ENCODE measurements at places on chromosomes 6 and 20.

GRCh38 chr20:16273812-16274555 lies 299.3 kb downstream of the KIF16B start:
- DNase-seq: no peak

- no peak for DNase-seq
These were observed 46.0 kb upstream of the DACT2 start for GRCh38 chr6:168365422-168366165.

- no peak for DNase-seq
These were observed 25.4 kb downstream of the ZFP64 start for GRCh38 chr20:52166150-52166549.

DNA sequence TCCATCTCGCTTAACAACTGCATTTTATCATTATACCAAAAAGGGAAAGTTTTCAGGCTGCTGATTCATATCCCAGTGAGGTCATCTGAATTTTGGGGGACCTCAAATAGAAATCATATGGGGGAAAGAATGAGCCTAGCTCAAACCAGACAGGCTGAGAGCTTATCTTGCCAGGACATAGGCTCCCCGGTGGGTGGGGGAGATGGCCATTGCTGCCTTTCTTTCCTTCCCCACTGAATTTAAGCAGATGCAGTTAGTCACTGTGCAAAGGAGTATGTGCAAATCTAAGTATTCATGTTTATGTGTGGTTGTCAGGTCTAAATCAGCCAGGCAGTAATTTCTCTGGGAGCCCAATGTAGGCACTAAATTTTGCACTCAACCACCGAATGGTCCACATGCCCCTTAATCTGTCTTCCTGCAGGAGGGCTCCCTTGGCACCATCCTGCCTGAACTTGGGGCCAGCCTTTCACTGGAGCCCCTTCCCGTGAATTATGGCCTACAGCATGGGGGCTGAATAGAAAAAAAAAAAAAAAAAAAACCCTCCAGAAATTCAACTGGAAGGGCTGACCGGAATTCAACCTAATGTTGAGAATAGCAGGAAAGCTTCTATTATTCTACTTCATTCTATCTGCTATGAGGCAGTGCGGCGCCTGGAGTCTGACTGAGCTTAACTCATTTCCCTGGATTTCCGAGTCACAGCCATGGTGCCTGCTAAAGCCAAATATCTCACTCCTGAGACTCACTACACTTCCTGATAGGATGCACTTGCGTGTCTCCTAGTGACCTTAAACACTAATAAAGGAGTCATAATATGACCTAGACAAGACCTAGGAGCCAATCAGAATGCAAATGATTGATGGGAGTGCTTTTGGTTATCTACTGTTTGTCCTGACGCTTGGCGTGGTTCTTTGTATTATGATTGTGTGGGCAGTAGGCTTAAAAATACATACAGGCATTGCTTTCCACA lies 161.5 kb upstream of the HEY2 start:
- DNase-seq: no peak

DNA sequence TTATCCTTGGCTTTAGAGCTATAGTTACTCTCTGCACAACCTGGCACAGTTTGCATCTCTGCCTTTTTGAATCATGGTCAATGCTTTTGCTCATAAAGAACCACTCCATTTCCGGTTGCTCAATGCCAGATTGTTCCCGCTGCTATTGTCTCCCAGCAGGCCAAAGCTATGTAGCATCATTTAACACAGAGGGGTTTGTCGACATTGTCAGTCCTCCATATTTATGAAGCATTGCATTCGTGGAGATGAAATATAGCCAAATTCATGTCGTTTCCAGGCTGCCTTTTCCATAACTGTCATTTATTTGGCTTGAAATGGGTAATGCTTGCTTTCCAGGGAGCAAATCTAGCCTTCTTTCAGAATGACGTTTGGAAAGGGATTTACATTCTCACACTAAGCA lies 598.8 kb downstream of the EPHA7 start:
- no peak for DNase-seq

- DNase-seq: no peak
These were observed 82.5 kb upstream of the PTPN1 start for GRCh38 chr20:50427719-50428083.

GRCh38 chr6:139129284-139129683 lies 5.6 kb upstream of the HECA start:
- DNase-seq: no peak

GRCh38 chr6:140388192-140388802 lies 1013.8 kb upstream of the CITED2 start:
- DNase-seq: no peak

- peak; percentile 54 for DNase-seq
These were observed 4.8 kb downstream of the F13A1 start for GRCh38 chr6:6315660-6316059.

DNA sequence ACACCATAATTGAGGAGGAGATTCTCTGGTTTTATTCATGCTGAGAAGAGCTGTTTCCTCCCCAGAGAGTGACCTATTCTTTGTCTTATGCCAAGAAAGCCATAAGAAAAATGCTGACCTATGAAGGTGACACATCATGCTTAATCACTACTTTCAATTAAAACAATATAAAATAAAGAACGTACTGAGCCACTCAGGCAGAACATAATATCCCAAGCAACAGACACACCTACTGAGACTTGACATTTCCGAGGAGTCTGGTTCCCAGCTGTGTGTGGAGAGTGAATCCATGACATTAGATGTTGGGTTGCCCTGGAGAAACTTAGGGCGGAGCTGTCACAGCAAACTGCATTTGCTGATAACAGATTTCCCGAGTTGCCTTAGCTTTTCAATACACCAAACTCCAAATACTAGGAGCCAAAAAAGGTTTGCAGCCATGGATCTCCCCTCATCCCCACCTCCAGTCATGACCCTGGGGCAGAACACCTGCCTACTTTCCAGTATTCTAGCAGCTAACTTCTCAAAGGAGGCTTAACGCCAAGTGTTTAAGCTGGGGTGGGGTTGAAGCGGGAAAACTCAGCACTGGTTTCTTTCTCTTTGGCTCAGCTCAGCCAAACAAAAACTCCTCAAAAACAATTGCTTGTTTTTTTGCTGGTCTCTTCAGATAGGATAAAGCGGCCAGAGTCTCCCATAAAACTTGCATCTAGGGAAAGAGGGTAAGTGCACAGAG lies 92.2 kb downstream of the BACH2 start:
- no peak for DNase-seq

Measured in GM20000 (cell line).